NCI-H446 (cell line): ENCODE measurements at places on chromosomes 6 and 20.
A peak's percentile ranks its signal among the peaks of the same experiment; 100 is the strongest.

DNA sequence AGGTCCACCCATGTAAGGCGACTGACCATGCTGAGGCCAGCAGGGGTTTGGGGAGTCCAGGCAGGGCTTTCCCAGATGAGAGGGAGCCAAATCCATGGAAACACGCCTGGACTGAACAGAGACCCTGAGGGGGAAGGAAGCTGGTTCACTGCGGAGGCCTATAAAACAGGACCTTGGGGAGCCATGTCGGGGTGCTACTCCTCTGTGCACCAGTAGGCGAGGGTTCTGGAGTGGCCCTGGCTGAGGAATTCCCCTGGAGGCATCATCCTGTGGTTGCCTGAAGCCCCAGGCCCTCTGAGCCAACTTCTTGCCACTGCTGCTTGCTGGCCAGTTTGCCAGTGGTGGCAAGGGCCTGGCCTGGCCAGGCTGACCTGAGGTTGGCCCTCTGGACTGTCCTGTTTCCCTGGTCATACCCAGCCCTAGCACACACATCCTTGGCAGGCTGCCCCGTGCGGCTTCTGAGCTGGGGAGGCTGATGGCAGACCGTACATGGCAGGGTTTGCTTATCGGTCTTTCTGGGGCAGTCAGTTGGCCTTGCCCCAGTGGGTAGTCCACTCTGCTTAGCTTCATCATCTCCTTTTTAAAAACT is 2.2 kb upstream of the LRRN4 start:
- DNase-seq, result no peak

DNA sequence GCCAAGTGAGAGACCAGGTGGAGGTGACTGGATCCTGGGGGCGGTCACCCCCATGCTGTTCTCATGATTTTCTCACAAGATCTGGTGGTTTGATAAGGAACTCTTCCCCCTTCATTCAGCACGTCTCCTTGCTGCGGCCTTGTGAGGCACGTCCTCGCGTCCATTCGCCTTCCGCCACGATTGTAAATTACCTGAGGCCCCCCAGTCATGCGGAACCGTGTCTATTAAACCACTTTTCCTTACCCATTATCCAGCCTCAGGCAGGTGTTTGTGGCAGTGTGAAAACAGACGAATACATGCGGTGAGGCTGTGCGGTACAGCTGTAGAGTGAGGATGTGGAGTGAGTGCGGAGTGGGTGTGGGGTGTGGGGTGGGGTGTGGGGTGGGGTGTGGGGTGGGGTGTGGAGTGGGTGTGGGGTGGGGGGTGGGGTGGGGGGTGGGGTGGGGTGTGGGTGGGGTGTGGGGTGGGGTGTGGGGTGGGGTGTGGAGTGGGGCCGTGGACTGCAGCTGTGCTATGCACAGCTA is 12.1 kb upstream of the NTSR1 start:
- DNase-seq, result no peak

DNA sequence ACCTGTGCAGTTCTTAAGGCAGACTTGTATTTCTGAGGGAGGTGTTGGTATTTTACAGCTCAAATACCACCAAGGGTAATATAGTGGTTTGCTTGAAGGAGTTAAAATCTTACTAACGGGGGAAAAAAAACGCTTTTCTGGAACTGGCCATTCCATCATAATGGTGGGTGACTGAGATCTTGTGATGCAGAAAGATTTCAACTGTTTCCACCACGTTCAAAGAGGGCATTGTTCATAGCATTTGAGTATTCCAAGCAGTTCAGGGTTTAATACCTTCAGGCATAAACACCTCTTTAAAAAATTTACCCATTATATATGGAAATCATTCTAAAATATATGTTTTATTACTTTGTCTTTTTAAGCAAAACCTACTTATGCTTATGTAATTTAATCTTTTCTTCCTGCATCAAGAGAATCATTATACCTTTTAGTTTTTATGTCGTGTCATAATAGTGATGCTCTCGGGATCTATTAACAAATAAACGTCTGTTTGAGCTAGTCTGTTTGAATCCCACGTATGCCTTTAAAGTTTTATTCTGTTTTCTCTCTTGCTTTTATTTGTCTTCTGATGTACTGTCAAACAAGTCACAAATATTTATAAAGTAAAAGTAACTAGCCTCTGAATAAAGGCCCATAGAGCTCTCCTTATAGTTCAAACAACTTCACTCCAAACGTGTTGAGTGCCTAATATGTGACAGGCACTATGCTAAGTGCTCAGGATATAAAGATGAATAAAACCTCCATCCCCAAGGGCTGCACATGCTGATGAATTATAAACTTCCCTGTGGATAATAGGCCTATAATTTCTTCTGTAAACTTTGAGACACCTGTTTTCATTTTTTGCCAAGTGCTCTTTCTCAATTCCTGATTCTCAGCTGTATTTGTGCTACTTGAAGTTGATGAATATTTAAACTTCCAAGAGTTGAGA is 298.8 kb upstream of the FERMT1 start:
- no peak for DNase-seq

DNA sequence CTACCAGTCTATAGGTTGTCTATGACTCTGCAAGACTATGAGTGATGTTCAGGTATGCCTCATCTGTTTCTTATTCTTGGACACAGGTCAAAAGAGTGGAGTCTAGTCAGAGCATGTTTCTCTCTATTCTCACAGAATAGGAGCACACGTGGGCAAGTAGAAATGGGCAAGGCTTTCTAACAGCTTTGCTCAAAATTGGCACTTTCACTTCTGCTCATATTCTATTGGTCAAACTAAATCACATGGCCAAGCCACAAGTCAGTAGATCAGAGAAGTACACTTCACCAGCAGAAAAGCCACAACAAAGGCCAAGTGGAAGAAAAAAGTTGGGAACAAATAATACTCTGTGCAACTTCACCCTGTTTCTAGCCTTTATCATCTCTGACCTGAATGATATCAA is 354.5 kb upstream of the SYNCRIP start:
- DNase-seq, result no peak

DNA sequence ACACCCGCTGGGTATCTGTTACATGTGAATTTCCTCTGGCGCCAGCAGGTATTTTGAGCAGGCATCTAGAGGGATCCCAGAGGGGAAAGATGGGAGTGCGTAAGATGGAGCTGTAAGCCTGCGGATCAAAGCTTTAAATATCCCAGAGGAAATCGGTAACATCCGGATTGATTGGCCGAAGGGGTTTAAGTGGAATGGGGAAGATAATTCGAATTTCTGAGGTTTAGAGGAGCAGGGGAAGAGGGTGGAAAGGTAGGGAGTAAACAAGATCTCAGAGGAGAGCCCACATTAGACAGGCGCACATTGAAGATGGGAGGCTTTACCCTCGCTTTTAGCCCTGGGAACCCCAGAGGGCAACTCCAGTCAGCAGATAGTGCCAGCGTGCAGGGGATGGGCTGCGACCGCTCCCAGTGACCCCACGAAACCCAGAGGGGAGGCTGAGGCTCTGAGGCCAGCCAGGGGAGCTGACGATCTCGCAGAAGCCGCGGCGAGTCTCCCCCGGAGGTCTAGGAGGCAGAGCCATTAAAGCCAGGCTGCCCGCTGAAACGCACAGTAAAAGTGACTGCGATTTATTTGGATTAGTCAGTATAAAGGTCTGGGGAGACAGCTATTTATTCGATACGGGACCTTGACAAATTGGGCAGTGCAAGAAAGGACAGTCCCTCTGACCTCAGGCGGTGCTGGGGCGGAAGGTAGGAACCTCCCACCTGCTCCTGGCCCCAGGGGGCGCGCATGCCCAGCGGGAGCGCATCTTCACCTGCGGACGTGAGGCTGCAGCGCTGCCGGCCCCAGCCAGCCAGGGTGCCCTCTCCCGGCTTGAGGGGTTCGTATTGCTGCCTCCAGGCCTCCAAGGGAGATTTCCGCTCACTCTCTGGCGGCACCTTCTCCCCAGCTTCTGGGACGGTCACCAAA is 34.3 kb upstream of the TCF21 start:
- DNase-seq, result no peak

DNA sequence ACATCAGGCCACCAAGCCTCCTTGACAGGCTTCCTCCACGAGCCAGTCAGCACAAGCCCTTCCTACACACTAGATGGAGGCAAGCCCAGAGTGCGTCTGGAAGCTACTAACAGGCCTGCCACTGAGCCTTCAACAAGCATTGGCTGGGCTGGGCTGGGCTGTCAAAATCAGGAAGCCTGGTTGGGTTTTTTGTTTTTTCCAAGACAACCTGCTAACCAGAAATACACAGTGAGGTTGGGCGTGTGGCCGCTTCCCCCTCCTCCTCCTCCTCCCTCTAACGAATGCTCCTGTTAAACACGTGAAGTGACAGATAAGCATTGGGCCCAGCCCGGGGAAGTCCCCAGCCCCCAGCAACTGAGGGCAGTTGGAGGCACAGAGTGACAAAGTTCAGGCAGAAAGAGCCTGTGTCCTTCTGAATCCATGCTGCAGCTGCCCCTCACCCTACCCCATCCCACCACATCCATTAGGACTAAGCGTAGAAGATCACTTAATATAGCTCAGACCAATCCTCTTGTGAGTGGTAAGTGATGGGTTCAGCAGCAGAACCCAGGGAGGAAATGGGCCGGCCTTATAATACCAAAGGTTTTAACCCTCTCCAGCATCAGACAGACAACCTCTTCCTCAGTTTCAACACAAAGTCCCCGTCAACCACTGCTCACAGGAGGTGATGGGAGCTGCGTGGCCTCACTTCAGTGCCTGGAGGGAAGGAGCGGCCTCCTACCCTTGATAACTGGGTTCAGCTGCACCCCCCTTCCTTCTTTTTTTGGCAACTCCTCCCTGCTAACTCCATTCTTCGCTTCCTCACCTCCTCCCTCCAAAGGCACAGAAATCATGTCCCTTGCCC is 1.1 kb downstream of the NFATC2 start:
- no peak for DNase-seq

DNA sequence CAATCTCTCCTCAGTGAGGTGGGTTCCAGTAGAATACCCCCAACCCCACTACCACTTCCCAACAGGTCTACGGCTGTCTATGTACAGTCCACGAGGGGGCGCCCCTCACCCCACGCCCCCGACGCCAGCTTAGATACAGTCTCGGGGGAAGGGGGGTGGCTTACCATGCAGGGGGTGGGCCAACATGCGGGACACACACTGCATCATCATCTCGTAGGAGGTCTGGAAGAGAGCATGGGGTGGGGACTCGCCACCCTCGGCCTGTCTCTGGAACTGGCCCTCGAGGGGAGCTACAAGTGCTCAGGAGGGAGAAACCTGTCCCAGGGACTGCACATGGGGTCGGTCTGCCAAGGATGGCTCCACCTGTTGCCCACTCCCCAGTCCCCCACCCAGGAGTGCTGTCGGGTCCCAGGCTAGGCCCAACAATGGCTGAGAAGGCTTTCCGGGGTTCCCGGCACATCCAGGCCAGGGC is 8.5 kb downstream of the MTCH1 start:
- DNase-seq, result no peak

DNA sequence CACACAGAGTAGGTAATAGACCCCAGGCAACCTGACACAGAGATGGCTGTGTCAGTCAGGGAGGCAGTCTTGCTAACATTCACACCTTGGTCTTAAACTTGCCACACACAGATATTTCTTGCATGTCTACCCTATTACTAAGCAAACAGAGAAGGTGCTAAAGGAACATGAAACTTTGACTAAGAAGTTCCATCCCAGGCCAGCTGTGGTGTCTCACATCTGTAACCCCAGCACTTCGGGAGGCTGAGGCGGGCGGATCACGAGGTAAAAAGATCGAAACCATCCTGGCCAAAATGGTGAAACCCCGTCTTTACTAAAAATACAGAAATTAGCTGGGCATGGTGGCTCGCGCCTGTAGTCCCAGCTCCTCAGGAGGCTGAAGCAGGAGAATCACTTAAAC is 222.4 kb upstream of the JARID2 start:
- DNase-seq, result no peak

DNA sequence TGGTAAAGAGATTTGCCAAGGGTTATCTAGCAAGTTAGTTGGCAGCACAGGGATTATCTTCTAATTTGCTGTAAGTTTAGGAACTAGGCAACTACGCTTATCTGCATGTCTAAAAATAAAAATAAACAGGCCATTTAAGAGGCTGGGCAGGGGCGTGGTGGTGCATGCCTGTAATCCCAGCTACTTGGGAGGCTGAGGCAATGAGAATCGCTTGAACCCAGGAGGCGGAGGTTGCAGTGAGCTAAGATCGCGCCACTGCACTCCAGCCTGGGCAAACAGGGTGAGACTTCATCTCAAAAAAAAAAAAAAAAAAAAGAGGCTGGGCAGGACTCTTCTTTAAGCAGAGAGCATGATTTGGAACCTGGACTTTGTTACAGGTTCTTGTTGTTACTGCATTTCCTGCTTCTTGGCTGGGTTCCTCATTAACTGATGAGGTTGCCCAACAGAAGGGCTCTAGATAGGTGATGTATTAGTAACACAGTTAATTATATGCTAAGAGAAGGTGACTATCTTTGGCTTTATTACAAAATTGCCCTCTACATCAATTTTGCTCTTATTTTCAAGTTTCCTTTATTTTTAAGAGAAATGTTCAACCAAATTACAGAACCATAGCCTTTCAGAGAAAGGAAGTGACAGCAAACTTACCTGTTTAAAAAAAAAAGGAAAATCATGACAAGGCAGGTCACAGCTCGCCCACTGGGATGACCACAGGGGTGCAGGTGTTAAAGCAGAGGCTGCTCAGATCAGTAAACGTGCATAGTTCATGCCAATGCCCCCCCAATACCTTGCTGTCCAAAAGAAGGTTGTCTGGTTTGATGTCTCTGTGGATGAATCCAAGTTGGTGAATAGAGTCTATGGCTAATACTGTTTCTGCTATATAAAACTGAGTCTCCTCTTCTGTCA is 32.5 kb downstream of the STK38 start:
- DNase-seq, result no peak

DNA sequence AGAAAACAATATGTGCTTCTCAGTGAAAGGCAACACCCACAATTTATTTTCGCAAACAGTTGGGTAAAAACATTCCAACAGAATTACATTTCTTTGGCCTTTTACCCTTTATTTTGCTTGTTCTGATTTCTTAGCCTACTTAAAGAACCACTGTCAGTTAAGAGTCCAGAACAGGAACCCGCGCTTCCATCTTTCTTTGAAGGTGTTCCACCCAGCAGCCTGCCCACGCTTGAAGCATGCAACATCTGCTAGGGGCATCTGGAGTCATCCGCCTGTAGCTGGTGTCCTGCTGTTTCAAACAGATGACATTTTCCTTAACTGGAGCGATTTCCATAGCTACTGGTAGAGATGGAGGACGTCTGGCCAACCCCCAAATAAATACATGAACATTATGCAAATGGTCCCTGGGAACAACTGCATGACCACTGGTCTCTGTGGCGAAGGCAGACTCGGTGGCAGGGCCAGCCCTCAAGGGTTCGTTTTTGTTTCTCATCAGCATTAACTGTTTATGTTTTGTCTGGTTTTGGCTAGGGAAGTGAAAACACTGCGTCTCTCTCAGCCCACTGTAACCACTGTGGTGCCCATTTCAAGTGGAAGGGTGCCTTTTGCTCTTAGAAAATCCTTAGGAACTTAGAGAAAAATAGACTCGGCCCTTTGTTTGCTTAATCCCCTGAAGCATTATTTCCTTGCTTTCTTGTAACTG is 51.6 kb downstream of the LAMA4 start:
- peak; percentile 42 for DNase-seq
